ENCODE measurements at places on chromosomes 11 and 22.

DNA sequence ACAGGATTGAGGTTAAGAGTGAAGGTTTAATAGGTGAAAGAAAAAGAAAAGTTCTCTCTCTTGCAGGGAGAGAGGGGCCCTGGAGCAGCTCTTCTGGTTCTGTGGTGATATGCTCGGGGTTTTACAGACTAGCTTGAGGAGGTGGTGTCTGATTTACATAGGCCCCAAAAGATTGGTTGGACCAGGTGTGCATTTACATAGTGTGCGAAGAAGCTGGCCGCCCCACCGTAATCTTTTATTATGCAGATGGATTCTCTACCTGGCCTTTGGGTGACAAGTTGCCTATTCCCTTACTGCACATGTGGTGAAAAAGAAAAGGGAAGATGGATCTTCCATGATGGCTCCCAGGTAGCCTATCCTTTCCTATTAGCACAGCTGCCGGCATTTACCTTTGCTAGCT, 219.9 kb upstream of the GRIA4 start:
- DNase-seq, result no peak

DNA sequence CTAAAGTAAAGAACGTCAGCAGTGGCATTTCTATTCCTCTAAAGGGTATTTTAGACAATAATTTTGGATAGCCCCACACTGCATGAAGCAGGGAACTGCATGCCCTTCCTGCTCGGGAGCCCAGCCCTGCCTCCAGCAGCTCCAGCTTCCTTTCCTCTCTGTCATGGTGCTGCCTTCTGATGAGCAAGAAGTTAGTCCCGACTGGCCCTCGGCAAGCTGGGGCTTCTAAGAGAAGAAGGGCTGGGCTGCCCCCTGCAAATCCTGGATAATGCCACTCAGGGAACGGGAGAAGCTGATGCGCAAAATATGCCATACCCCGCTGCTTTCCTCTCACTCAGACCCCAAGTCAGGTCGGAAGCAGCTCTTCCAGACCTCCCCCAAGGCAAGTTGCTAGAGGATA, 296.4 kb downstream of the ETS1 start:
- DNase-seq, result no peak

DNA sequence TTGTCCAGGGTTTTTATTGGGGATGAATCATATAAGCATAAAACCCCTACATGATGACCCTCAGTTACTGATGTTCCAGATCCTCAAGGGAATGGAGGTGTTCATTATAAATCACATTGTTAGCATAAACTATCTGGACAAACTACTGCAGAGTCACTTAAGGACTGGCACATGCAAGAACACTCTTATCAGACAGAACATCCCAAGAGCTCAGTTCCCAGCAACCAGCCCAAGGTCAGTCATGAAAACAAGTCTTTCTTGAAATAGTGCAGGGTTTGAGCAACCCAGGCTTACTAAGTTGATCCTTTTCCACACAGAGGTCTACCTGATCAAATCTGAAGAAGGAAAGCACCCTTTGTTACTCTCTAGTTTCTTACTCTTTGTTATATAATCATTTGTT, 13.5 kb upstream of the PTS start:
- DNase-seq, result no peak

- DNase-seq, result no peak
Measured at GRCh38 chr22:37254867-37255233, 10.8 kb upstream of the RAC2 start.

- no peak for DNase-seq
Measured at GRCh38 chr11:114092953-114093352, 33.4 kb downstream of the ZBTB16 start.

- DNase-seq, result no peak
Measured at GRCh38 chr11:78560153-78560552, 14.5 kb downstream of the NARS2 start.

GRCh38 chr11:11482730-11483129, 129.7 kb upstream of the CSNK2A3 start:
- no peak for DNase-seq

DNA sequence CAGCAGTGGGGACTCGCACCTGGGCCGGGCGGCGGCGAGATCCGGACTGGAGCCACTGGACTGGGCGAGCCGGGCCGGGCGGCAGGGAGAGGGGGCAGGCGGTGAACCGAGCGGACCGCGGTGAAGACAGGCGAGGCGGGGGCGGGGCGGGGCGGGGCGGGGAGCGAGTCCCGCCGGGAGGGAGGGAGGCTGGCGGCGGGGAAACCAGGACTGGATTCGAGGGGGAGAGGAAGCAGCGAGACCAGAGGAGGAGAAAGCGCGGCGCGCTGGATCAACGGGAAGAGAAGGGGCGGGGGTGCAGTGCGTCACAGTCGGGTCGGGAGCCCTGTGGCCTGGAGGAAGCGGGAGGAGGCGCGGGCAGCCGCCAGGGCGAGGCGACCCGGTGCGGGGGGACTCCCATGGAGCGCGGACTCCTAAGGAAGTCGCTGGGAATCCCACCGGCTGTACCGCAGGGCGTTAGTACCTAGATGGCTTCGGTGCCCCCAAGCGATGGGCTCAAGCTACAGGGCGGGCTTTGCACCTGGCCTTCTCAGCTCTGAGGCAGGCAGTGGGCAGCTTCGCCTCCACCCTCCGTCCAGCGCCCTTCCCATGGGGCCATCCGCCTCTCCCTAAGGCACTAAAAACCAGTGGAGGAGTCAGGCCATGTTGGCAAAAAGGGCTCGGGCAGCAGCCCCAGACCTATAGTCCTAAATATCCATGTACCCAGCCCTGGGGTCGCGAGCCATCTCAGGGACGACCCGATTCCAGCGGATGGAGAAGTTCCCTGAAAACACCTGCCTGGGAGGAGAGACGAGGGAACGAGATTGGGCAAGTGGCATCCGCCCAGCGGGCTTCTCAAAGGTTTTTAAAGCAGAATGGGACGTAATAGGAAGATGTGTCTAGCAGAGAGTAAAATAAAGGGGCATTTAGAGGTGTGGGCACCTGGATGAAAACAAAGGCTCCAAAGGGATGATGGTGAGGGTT, at the start of gene TMEM121B:
TSS of gene TMEM121B (minus strand) at position 128 of the 963 bp plus-strand sequence. CDS start 233 bp downstream, outside the sequence.
- no peak for DNase-seq

DNA sequence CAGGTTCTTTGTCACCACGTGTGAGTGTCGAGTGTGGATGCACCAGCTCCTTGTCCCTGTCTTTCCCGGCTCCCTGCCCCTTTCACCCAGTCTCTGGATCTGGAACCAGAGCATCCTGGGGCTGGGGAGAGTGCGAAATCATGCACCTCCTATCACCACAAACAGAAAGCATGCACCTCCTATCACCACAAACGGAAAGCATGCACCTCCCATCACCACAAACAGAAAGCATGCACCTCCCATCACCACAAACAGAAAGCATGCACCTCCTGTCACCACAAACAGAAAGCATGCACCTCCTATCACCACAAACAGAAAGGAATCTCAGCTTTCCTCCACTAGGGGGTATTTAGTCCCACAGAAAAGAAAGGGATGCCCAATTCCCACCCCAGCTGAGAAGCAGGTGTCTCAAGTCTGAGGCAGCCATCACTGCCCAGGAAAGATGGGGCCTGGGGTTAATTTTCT, 5.9 kb upstream of the GLB1L3 start:
- DNase-seq, result no peak

DNA sequence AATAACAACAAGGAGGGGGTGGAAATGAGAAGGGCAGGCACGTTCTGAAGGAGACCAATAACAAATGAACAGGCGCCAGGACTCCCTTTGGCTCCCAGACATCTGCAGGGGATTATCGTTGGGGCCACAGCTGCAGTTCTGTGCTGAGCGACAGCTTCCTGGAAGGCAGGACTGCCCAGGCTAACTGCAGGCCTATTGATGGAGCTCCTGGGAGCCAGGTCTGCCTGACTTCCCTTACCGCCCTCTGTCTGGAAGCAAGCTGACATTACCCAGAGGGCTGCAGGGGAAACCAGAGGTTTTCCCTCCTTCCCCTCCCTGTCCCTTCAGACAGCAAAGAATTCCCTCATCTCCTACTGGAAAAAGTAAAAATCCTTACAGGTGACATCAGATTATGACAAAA, 5.0 kb downstream of the DRD2 start:
- no peak for DNase-seq

GRCh38 chr11:77287136-77287535, 14.3 kb downstream of the GDPD4 start:
- DNase-seq, result no peak

DNA sequence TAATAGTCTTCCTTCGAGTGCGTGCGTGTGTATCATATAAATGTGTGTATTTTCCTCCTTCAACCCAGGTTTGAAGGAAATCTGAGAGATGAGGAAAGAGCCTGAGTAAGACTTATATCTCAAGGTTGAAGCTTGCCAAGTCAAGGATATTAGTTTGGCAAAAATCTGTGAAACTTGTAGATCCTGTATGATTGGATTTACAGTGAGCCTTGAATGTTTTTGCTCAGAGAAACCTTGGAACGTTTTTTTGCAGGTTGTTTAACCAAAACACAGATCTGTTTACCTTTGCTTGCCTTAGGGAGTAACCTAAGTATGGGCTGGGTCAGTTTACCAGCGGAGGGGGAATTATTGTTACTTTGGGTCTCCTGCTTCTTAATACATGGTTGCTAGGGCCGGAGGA, 35.9 kb upstream of the SORL1-AS1 start:
- no peak for DNase-seq

DNA sequence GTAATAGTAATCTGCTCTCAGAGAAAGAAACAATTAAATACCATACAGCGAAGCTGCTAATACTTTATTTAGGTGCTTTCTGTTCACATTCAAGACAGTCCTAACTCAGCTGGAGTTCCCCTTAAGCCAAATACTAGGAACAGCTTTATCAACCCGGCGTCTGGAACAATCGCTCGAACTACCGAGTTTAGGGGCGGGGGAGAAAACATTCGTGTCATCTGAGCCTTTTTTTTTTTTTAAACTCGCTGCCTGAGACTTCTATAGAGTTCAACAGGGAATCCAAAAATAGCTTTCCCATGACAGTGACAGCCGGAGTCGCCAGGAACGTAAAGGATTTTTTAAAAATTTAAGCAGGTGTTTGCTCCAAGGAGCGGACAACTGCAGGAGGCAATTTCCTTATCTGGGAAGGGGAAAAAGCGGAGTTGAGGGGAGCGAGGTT, 852 bp downstream of the TRAF6 start:
- no peak for DNase-seq

DNA sequence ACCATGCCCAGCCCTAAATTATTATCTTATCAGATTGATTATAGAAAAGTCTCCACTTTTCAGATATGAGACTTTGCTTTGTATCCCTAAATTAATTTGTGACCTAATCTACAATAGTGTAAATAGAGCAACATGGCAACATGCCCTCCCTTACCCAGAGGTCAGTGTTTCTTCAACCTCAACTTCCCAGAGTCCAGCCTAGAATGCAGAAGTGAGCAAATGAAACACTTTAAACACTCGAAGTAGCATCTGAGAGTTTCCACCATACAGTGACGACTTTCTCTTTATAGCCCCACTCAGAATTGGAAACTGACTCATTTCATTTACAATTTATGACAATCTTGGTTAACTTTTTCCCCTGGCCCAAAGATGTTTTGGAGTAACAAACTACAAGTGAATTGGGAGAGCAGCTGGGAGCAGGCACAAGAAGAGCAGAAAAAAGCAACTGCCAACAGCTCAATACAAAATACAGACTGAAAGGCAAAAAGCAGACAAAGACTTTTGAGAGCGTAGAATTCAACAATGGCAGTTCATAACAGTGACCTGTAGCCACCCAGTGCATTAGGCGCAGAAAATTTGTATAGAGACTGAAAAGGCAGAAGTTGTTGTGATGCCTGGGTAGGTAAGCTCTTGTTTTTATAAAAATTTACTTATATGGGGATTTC, 10.1 kb upstream of the BLID start:
- DNase-seq, result no peak

DNA sequence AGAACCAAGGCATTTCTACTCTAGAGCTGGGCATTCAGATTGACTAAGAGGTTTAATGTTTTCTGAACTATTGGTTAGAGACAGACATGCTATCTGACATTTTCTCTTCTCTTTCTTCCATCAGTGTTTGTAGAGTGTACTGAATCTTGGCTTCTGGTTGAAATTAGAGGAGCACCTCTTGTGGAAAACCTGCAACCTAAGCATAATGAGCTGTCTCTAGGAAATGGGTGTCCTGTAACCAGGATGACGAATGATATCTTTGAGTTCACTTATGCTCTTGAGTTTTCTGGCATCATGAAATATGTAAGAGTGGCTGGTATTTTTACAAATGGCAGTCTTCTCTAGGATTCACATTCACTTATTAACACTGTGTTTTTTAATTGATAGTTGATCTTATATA, 19.4 kb downstream of the OOSP4A start:
- no peak for DNase-seq

DNA sequence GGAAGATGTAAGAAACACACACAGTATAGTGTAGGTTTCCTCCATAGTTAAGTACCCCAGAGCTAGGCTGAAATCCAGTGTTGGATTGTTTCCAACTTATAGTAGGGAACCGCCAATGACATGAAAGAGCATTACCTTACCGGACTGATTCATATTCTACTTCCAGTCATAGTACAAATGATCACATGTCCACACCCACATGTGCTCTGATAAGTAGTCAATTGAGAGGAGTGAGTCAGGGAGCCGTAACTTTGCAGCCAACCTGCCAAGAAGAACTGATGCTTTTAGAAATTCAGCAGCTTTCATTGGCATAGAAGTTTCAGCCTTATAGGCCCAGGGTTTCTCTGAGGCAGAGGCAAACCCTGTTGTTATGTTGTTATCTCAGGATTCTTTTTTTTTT, 240.6 kb downstream of the ETS1 start:
- DNase-seq, result no peak

DNA sequence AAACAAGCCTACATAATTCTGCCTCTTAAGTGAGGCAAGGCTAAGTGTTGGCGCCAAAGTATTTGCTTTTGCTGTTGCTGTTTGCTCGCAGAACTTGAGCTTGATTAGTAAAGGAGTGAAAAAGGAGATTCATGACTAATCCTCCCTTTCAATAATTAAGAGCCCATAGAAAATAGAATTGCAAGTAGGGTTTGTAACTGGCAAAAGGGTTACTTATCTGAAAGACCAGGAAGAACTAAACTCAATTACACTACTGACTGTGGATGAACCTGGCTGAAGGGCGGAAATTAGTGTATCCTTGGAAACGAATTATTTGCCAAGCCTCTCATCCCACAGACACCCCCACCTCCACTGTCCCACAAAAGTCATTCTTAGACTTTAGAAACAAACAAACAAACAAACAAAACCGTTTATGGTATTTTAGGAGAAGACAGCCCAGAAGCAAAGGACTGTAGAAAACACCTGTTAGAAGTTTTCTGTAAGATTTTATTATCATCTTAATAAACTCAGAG, 411 bp upstream of the EXPH5 start:
- no peak for DNase-seq

- no peak for DNase-seq
Measured at GRCh38 chr11:18392434-18393321, 1.7 kb upstream of the LDHA start.

- DNase-seq, result no peak
Measured at GRCh38 chr11:31246451-31247165, 122.9 kb downstream of the DCDC1 start.

GRCh38 chr11:68924073-68924925, 20.6 kb downstream of the IGHMBP2 start:
- DNase-seq, result no peak

DNA sequence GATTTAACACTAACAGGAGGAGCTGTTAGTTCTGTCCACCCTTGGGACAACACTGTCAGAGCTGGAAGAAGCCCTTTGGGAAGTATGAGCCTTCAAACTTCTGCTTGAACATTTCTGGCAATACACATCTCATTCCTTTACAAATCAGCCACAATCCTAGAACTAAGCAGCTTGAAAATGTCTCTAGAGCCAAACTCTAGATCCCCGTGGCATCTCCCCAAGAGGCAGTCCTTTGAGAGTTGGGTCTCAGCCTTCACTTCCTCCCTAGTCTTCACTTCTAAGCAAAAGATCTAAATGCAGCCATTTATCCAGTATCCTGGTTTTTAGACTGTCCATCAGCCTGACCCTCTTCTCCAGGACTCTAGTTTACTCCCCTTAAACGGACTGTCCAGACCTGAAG, 26.9 kb downstream of the ARFGAP2 start:
- no peak for DNase-seq

All from NCI-H187 treated with DMSO at 0.1 percent for 48 hours (cell line).